Fibroblast of skin of right biceps (primary cell): ENCODE measurements at places on chromosomes 16 and 17.

- DNase-seq = no peak
Observed at GRCh38 chr17:58667934-58668597, 23.8 kb downstream of the TEX14 start.

DNA sequence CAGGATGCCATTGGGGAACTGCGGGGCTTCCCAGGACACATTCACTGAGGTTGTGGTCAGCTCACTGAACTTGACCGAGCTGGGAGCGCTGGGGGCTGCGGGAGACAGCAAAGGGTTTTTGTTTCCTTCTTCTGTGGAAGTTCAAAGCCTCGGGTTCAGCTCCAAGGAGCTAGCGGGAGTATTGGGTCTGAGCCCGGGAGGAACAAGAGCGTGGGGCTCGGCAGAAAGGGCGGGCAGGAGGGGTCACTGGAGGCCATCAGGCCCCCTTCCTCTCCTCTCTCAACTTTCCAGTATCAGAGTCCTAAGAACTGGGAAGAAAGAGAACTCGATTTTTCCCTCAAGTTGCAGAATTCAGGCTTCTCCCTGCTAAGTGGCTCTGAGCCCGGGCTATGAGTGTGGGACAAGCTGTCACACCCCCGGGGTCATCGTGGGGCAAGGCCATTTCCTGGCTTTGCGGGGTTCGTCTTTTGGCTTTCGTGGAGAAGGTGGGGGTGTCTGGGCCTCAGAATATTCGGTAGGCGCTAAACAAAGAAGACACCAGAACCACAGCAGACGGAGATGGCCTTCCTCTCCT, 53.6 kb upstream of the CDC42EP4 start:
- no peak for DNase-seq

GRCh38 chr17:13843862-13844635, 225.3 kb upstream of the COX10 start:
- peak; percentile 59 for DNase-seq

DNA sequence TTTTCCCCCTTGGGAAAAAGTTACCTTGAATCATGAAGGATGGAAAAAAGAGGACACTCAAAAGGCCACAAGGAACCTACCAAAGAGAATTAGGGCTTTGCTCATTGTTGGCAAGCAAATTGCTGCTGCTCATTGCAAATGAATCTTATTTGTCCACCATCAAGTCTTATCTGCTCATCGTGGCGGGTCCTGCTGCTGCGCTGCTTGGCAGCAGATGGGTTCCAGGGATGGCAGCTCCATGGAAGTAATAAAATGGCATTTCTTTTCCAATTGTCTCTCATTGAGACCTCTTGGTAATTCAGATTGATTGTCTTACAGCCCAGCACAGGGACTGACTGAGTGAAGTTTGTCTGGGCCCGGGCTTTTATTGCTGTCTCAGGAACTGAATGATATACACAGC, 118.7 kb downstream of the MRM1 start:
- no peak for DNase-seq

DNA sequence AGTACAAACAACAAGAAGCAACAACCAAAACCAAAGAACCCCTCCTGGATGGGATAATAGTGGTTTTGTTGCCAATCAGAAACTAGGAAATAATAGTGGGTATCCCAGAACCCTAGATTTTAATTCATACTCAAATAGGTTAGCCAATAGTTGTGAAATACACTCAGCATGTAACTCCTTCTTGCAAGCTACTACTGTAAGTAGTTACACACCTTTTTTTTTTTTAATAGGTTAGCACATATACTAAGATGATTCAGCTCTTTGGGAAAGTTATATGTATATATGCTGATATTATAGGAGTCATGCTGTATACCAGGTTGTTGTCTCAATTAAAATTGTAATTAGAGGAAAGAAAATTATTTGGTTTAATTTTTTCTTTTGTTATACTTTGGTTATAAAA, 92.5 kb upstream of the HAS3 start:
- DNase-seq = no peak

- DNase-seq = peak; percentile 21
Observed at GRCh38 chr16:15807603-15808009, 49.2 kb downstream of the MYH11 start.

GRCh38 chr17:17816240-17816814, 20.5 kb downstream of the SREBF1 start:
- no peak for DNase-seq

DNA sequence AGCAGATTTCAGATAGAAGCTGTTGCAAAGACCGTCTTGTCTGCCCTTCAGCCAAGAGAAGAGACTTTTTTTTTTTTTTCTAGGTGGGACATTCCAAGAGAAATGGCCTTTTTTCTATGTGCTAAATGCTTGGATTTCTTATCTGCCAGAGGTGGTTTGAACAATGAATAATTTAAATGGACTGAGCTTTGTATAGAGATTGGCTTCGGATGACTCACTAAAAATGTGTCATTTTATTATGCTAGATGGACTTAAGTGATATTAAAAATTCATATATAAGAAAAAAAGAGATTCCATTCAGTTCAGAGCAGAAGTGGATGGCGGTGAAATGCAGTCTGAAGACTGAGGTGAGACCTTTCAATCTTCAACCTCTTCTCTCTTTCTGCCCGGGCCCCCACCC, 58.4 kb downstream of the MEAK7 start:
- DNase-seq = peak; percentile 13
